ENCODE measurements at places on chromosomes 11 and 22.

DNA sequence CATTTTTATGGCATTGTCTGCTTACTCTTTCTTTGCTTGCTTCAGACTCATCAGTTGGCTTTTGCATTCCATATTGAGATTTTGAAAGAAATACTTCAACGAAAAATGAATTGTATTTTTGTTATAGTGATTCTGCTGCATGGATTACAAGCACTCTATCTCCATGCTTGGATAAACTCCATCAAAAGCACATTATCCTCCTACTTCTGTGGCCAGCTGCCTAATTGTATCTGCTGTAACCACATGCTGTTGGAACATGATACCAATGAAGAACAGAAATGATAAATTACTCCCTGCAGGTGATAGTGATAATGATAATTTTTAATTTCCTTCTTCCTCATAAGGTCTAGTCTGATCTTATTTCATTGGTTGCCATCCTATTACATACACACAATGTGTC, 100.8 kb downstream of the PRMT3 start:
- DNase-seq = no peak

DNA sequence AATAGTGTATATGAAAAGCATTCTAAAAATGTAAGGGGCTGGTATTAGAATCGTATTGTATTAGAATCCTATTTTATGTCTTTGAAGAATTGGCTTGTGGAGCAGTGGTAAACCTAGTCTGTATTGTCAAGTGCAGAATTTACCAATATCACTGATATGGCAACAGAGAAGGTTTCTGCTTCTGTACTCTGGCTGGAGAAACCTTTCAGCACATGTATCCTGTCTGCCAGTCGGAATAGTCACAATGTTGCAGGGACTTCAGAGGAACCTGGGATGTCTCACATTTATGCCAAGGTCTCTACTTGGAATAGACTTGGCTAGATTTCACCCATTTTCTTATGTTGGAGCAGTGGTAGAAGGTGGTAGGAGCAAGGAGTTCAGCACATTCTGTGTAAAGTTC, 4.4 kb downstream of the MTMR3 start:
- no peak for DNase-seq

GRCh38 chr11:28384418-28384817, 276.2 kb downstream of the METTL15 start:
- DNase-seq = no peak

GRCh38 chr22:32745251-32745995, 56.1 kb upstream of the TIMP3 start:
- DNase-seq = no peak

DNA sequence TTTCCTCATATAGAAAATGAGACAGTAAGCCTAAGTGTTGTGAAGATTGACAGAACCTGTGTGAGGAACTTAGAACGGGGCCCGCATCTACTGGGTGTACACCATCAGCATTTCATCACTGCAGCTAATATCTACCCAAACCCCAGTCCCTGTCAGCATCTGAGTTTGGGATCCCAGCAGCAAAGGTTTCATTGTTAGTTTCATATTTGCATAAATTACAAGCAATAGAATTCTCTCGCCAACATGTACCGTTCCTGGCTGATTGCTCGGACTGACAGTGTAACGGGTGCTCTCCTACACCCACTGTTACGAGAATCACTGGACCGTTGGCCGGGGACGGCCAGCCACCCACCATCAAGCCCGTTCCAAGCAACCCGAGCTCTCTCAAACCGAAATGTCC, 10.4 kb upstream of the TMPRSS6 start:
- DNase-seq = no peak

GRCh38 chr11:14125529-14125928, 163.0 kb downstream of the SPON1 start:
- DNase-seq = no peak

GRCh38 chr22:30481711-30482110, 9.9 kb upstream of the SEC14L3 start:
- no peak for DNase-seq

- no peak for DNase-seq
Observed at GRCh38 chr11:18618342-18619025, 15.7 kb downstream of the SPTY2D1 start.

- DNase-seq = no peak
Observed at GRCh38 chr22:49192180-49192856, 635.4 kb downstream of the BRD1 start.

DNA sequence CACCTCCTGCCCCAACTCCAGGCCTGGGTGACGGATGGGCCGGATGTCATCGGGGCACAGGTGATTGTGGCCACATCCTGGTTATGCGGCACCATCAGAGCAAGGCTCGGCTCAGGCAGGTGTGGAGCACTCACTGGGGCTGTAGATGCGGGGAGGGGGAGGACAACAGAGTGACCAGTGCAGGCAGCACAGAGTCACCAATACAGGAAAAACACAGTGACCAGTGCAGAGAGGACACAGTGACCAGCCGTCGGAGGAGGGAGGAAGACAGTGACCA, 209.1 kb downstream of the BRD1 start:
- DNase-seq = no peak

- no peak for DNase-seq
Observed at GRCh38 chr11:66643745-66644437, 5.4 kb downstream of the RBM4 start.

DNA sequence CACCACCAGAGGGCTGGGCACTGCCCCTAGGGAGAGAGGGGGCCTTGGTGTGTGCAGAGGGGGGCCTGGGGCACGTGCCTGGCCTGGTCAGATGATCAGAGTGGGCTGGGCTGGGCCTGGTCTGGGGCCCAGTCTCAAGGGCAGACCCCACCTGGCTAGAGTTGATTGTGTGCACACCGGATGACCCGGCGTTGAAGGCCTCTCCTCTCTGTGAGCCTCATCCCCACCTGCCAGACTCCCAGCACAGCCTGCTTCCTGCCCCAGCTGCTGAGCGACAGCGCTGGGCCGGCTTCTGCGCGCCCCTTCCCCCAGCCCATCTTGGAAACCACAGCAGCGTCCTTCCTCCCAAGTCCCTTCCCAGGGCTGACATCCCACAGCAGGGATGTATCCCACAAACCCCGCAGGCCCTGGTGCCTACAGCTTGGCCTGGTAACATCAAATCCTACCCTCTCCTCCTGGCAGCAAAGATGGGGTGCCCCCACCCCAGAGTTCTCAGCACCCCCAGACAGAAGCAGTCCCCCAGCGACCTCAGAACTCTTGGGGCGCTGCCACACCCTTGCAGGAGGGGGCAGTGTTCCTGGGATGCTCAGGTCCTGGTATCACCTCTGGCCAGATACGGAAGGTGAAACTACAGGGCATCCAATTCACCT, 11.0 kb upstream of the TSSC4 start:
- DNase-seq = no peak

DNA sequence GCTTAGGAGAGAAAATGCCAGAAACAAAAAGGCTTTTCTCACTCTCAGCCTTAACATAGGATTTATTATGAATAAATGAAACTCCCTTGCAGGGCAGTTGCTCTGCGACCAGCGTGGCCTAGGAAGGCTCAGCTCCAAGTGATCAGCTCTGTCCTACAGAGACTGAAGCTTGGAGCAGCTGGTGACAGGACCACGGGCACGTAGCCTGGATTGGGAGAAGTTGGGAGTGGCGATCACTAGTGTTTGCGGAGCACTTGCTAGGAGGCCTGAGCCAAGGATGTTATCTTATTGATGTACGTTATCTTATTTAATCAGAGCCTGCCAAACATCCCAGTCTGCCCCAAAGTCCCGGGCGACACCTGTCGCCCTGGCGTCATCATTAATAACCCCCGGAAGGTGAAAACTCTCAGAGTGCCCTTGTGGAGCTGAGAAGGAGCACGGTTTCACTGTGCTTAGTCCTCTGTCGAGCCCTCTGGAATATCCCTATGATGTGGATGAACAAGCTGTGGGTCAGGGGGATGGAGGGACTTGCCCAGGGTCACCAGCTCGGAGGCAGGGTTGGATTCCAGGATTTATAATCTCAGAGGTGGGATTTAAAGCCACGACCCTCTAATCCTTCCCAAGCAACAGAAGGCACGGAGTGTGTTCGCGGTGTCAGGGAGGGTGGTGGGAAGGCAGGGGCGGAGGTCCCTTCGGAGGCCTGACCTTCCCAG, 40.8 kb upstream of the SMIM38 start:
- no peak for DNase-seq

GRCh38 chr11:62130283-62131169, 6.7 kb downstream of the INCENP start:
- DNase-seq = no peak

DNA sequence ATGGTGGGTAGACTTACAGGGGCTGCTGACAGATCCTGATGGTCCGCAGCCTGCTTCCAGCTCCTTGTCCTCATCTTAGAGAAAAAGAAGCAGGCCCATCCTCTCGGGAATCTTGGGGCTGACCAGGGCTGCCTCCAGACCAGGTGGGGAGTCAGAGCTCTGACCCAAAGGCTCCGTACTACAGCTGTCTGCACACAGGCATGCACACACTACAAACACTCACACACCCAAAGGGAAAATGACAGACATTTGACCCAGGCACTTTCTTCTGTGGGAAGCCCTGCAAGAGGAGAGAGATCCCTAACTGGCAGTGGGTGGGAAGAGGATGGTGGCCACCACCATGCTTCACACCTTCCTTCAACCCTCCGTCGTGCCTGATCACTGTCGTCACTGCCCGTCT, 46.9 kb upstream of the MYOD1 start:
- no peak for DNase-seq

- no peak for DNase-seq
Observed at GRCh38 chr11:69721745-69722144, 17.9 kb upstream of the FGF19 start.

- DNase-seq = no peak
Observed at GRCh38 chr22:49271369-49271727, 556.3 kb downstream of the BRD1 start.

DNA sequence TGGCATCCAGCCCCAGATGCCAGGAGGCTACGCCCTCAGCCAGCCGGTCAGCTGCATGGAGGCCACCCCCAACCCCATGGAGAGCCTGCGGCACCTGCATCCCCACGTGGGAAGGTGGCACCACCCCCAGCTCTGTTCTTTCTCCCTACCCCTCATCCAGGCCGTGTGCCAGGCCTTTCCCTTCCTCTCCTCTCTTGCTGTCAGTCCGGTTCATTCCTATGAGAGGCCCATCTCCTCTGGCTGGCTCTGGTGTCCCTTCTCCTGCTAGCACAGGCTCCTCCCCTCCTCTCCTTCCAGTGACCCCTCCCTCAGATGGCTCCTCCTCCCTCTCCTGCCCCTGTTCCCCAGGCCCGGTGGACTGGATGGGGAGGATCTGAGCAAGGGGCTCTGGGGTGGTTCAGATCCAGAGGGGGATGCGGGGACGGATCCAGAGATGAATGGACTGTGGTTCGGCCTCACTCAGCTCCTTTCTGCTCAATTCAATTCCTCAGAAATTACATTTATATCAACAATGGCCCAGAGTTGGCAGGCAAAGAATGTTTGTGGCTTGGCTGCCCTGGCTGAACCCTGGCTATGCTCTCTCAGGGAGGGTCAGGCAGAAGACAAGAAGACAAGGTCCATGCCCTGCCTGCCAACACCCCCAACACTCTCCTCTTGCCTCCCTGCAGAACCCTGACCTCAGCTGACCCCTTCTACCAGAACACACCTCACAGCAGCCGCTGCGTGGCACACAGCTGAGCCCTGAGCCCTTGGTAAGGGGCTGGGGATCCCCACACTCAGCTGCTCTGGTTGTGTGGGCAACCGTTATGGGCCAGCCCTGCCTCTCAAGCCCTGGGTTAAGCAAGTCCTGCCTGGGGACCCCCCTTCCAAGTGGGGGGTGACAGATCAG, 18.5 kb upstream of the LRRC10B start:
- DNase-seq = no peak

- DNase-seq = no peak
Observed at GRCh38 chr11:2387266-2387987, 10.3 kb downstream of the CD81 start.

- DNase-seq = no peak
Observed at GRCh38 chr22:46654927-46655595, 34.9 kb downstream of the GRAMD4 start.

DNA sequence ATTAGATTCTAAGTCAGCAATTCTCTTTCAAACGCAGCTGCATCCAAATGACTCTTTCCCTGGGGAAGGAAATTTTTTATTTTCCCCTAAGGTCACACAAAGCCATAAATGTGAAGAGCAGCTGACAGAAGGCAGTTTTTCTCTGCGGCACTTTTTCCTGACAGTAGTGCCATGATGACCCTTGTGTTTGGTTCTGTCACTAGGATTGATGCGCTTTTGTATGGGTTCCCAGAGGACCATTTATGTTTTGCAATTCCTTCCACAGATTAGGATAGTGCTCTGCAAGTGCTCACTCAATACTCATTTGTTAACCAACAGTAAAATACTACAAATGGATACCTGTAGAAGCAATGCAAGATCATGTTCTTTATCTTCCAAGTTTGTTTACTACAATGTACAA, 359.6 kb upstream of the CTSC start:
- no peak for DNase-seq

GRCh38 chr11:2877474-2877873, 8.1 kb downstream of the CDKN1C start:
- DNase-seq = no peak

DNA sequence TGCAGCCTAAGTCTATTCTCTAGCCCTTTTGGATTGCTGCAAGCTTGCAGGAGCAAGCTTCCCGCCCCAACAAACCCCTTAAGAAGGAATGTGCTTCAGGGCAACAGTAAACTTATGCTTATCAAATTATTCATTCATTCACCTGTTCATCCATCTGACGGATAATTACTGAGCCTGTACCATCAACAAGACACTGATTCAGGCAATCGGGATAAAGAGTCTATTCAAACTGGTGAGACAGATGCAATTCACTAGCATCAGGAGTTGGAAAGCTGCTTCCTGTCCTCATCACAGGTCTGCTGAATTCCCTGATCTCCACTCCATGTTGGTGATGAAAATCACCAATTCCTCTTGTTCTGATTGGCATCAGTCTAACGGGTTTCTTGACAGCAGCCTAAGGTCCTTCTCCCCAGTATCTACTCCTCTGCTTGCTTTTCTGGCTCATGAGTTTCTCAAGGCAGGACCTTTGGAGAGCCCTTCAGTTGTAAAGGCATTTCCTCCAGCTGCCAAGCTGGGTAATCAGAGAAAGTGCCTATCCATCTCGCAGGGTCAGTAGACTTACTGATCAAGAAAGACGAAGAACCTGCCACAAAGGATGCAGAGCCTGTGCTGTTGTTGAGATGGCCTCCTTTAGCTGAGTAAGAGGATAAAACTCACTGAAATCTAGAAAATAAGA, 429.0 kb upstream of the SYN3 start:
- no peak for DNase-seq

GRCh38 chr11:12674936-12675696, 895 bp downstream of the TEAD1 start:
- DNase-seq = no peak

DNA sequence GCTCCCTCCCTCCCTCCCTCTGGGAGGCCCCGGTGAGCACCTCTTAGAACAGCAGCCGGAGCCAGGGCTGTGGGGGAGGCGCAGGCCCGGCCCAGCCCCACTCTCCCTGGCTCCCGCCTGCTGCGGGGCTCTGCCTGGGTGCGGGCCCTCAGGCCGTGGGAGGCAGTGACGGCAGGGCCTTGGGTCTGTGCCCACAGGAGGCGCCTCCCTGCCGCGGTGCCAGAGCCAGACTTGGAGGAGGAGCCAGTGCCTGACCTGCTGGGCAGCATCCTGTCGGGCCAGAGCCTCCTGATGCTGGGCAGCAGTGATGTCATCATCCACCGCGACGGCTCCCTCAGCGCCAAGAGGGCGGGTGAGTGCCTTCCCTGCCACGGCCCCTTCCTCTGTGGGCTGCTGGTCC, 9.5 kb downstream of the IRF7 start:
- DNase-seq = no peak

- DNase-seq = no peak
Observed at GRCh38 chr22:50218153-50218995, 17.6 kb downstream of the SELENOO start.
